NCI-H1417 treated with DMSO at 0.1 percent for 48 hours (cell line): ENCODE measurements at places on chromosomes 4 and X.

GRCh38 chr4:164485136-164485535 is 268.8 kb upstream of the SMIM31 start:
- no peak for DNase-seq

- DNase-seq: no peak
Measured at GRCh38 chrX:14529290-14529989, at the start of gene GLRA2. Gene GLRA2, plus strand, starts transcription at chrX:14529536. Its CDS starts 522 bp downstream, at chrX:14530058.

DNA sequence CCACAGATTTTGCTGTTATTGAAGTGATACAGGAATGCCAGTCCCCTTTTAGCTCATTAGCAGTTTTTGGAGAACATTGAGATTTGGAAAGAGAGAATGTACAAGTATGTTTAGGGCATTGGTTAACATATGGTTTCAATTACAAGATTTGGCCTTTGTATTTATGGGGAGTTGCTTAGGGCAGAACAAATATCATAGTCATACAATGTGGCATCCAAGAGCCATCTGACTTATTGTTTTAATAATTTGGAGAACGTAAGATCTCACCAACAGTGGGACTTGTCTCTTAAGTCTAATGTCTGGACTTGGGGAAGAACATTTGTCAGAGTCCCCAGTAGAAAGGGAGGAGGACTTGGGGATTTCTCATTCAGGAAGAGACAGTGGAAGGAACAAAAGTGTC is 166.1 kb downstream of the STK32B start:
- no peak for DNase-seq

DNA sequence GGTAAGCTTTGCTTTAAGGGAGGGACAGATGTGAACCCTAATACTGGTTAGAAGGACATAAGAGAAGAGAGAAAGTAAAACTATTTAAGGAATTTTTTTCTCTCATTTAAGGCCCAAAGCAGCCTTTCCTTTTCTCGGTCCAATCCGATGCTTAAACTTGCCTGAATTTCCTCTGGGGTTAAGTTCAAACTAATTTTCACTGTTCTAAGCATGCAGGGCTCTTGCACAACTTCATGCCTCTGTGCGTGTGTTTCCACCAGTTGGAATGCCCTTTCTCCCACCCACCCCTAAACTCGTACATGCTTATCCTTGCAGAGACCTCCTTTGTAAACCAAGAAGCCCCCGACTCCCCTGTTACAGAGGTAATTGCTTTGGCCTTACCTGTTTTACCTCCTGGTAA is 204.7 kb downstream of the CBR4 start:
- DNase-seq: no peak

- no peak for DNase-seq
Measured at GRCh38 chr4:122331195-122331594, 47.6 kb upstream of the ADAD1 start.

GRCh38 chrX:48908600-48908999 is 2.8 kb downstream of the SLC35A2 start:
- DNase-seq: no peak
